ENCODE measurements at places on chromosomes 2 and 18. TPM values are rescaled to one million over a fixed set of nuclear protein-coding genes. Genes with fewer than 3 reads are reported as not detected.
A peak's percentile ranks its signal among the peaks of the same experiment; 100 is the strongest.

Gene RAB6C
- 0.51 TPM for polyA plus RNA-seq

Gene REG1B
- polyA plus RNA-seq: not detected

DNA sequence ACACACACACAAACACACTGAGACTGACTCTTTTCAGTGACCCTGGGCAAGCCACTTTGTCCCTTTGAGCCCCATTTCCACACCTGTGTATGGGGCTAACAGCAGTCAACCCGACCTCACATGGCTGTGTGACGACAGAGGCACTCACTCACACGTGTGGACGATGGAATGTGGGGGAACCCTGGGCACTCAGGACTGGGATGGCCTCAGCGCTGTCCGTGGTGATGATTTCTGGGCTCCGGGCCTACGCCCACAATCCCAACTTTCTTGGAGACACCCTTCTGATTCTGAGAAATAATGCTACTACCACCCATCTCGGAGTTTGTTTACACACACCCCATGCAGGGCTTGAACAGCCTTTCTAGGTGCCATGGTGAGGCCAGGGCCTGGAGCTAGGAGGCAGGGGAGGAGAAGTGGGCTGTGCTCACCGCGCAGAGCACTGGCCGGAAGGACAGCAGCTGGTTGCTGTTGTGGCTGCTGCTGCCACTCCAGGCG is 1.5 kb downstream of the CRYBA2 start:
- no peak for DNase-seq

DNA sequence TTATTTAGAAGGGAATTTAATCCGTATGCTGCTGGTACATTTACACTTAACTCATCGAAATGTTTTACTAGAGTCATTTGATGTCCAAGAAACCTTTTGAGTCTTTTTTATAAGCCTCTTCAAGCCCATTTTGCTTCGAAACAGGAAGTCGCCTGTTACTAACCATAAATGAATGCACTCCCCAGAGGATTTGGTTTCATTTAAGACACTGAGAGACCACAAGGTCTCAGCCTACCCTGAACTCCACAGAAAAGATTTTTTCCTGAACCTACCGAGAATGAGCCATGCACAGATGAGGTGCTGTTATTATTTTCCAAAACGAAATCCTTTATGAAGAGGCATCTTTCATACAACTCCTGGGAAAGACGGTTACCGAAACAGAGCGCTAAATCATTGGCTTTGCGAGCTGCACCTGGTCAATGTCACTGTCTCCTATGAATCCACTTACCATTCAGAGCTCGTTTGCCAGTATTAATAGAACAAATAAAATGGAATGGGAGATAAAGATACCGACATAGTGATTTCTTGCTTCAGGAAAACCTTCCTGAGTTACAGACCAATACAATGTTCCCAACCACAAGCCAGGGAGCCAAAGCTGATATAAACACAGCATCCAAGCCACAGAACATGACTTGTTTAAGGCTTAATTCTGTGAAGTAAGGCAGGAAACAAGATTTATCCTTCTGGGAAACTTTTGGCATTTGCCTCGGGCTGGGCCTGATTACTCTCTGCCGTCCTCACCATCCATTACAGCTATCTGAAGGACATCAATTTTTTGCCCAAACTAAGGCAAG is 382.1 kb downstream of the OSR1 start:
- no peak for DNase-seq

GRCh38 chr2:241064008-241064801 is 37.9 kb downstream of the MTERF4 start:
- DNase-seq: no peak

DNA sequence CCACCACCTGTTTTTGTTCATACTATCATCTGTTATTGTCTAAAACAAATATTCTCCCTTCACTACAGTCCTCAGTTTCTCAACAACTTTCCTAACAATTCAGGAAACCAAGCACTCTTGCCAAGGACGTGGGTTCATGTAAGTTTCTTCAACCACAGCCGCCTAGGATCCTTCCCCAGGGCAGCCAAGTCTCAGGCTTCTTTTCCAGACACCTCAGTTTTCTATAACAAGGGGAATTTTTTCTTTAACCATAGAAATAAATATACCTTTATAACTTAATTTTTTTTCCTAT is 39.4 kb upstream of the AGPS start:
- DNase-seq: peak; percentile 7

- DNase-seq: no peak
Measured at GRCh38 chr18:62778976-62779869, 63.9 kb downstream of the PHLPP1 start.

GRCh38 chr2:217277646-217278398 is 418.0 kb upstream of the TNP1 start:
- DNase-seq: no peak

Gene NETO1
- 0.68 TPM for polyA plus RNA-seq

Gene MARCHF4
- polyA plus RNA-seq: 0.34 TPM

Gene ASXL3
- 10.4 TPM for polyA plus RNA-seq

GRCh38 chr2:34123996-34124785 is 525.1 kb upstream of the FAM98A start:
- DNase-seq: no peak

Gene CD226
- polyA plus RNA-seq: 3.5 TPM

Gene ANKRD12
- polyA plus RNA-seq: 34.4 TPM

DNA sequence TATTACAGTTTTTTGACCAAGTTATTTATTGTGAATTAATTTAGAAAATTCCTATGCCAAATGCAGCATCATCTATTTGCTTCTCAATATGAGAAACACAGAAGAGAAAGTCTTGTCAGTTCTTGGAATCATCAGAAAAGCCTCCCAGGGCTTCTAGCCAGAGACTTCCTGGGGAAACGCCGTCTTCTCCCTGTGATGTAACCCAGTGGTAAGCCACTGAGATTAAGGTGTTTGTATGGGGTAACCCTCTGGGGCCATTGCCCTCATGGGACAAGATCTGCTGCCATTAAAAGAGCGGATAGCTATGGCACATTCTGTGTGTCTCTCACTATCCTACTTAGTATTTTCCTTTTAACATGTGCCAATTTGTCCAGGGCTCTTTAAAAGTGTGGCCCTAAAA is 28.0 kb downstream of the ANKRD29 start:
- no peak for DNase-seq

GRCh38 chr18:64091526-64091925 is 57.4 kb downstream of the LINC00305 start:
- DNase-seq: no peak

- DNase-seq: no peak
Measured at GRCh38 chr2:9144617-9145016, 62.0 kb upstream of the ASAP2 start.

Gene AMER3
- 0.09 TPM for polyA plus RNA-seq

DNA sequence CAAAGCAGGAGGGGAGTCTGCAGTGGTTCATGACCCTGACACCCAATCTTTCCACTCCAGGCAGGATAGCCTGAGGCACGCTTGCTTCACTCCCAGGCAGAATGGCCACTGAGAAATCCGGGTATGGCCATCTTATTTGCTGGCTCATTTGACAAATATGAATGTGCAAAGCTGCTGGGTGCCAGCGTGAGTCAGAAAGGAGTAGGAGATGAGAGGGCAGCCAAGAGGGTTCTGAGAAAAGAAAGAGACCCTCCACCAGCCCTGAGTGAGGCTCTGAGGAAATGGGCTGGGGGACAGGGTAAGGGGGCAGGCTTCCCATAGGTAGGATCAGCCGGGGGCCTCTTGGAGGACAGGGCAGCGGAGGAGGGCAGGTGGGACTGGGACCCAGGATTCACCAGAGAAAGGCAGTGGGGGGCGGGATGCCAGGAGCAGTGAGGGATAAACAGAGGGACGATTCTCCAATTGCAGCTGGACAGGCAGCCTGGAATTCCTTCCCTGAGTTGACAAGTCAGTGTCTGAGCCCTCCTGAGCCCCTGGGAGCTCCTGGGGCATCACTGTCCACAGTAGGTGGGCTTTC is 15.2 kb downstream of the RAMP1 start:
- no peak for DNase-seq

DNA sequence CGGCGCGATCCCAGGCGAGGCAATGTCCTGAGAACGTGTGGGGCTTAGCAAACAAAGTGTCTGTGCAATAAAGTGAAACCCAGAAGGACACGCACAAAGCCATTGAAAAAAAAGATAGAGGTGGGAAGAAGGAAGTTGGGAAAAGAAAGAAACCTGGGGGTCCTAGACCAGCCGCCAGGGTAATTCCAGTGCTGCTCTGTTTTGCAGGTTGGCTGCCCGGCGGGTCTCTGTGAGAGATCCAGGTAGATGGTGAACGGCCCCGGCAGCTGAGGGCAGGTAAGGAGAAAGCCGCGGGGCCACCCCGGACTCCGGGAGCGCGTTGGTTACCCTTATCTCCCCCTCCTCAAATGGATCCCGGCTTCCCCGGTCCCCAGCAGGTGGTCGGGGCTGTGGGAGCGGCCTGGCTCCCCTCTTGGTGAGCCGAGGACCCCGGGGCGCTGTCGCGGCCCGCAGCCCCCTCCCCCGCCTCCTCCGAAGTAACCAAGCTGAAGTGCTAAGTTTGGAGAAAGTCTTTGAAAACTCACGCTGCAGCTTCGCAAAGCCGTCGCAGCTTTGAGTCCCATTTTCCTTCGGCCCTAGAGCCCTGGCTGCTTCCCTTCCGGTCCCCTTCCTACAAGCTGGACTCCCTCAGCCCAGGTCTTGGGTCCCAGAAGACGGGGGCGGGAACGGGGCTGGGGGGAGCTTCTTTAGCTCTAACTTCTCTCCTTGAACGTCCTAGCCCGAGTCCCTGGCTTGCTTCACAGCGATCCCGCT is 588 bp downstream of the OTX1 start:
- no peak for DNase-seq

Gene OXER1
- 6.5 TPM for polyA plus RNA-seq

DNA sequence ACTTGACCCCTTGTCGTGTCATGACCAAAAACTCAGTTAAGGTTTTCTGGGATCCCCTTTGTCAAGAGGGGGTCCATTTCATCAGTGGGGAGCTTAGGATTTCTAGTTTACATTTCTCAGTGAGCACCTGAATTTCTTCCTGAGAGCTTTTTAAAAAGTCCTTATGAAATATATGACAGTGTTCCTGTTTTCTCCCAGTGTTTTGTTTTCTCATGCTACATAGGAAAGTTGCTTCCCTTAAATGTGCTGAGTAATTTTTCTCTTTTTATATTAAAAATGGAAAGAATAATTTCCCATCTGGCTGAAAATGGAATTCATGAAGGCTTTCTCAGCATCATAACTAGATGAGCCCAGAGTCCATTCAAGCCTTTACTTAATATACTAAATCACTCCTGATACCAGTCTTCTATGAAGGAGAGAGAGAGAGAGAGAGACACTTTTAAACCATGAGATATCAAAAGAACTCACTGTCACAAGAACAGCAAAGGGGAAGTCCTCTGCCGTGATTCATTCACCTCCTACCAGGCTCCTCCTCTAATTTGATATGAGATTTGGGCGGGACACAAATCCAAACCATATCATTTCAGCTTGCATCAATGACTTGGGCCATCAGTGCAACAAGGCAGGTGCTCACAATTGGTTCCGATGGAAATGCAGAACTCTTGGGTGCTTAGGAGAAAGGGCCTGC is 61.1 kb downstream of the XRCC5 start:
- DNase-seq: no peak

GRCh38 chr2:240705204-240705791 is 13.6 kb downstream of the AQP12A start:
- peak; percentile 14 for DNase-seq

DNA sequence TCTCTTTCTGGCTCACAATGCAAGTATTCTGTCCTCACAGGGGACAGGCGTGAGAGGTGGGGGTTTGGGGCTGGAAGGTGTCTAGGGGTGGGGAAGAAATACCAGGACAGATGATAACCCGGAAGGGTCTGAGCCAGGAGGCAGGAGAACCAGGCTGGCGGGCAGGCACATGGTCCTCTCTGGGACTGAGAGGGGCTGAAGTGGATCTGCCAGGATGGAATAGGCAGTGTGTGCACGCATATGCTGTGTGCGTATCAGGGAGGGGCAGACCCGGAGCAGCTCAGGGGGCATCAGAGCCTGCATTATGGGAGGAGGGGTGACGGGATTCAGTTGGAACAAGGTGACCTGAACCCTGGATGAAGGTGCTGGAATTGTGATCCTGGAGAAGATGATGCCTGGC is 157.3 kb downstream of the DYSF start:
- DNase-seq: no peak

DNA sequence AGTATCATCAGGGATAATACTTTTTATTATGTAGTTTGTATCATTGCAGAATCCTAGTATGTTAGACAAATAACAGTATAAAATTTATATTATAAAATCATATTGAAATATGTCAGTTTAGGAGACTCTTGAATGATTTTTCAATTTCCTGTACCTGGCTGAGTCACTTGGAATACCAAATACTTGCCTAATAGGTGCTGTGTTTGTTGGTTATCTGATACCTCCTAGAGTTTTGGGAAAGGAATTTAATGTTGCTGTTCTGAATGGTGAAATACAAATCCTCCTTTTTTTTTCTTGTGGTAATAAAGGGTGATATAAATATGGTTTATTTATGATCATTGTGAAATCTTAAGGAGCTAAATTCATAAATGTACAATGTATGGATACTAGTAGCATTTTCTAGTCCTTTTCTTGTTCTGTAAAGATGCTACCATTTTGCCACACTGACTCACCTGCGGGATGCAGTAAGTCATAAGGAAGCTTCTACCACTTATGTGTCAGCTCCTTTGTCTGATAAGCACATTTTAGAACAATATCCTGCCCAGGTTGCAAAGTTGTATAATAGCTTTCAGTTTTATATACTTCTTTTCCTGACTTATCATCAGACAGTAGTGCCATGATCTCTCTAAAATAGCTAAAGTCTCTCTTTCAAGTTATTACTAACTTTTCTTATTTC is 465.5 kb downstream of the XIRP2 start:
- DNase-seq: no peak

GRCh38 chr2:235793163-235793752 is 299.4 kb downstream of the AGAP1 start:
- DNase-seq: no peak

GRCh38 chr2:218567797-218568189 is 358 bp downstream of the USP37 start:
- no peak for DNase-seq

Gene ACMSD
- polyA plus RNA-seq: 1.2 TPM

DNA sequence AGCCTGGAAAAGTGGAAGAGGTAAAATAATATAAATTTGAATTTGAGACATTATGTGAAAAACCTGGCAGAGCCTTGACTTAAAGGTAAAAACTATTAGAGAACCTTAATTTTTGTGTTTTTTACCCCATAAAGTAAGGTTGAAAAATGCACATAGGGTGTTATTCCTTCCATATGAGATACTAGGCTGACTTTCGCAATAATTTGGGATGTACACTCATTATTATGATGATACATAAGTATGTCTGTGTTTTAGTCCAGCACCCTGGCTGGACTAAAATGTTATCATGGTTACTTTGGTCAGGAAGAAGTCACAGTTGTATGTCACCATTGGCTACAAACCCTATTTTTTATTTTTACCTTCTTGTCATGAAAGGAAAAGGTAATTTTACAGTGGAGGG is 19.8 kb downstream of the NEMP2 start:
- no peak for DNase-seq

DNA sequence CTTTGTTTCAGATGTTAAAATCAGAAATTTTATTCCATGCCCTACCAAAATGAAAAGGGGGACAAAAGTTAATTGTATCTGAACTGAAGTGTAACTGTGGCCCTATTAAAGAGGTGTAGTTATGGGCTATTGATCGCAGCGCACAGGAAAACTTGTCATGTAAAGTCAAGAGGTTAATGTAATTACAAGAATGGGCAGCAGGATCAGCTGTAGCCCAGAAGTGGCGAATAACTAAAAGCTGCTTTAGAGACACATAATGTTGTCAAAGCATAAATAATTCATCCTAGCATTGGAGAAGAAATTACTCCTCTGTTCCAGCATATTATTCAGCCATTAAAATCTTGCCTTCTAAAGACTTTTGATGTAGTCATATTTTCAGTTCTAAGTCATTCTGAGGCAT is 211.8 kb downstream of the EPHA4 start:
- DNase-seq: no peak
